ENCODE measurements at places on chromosomes 6 and 20.

- DNase-seq = no peak
Measured at GRCh38 chr6:9482030-9482738, 932.7 kb downstream of the TFAP2A start.

DNA sequence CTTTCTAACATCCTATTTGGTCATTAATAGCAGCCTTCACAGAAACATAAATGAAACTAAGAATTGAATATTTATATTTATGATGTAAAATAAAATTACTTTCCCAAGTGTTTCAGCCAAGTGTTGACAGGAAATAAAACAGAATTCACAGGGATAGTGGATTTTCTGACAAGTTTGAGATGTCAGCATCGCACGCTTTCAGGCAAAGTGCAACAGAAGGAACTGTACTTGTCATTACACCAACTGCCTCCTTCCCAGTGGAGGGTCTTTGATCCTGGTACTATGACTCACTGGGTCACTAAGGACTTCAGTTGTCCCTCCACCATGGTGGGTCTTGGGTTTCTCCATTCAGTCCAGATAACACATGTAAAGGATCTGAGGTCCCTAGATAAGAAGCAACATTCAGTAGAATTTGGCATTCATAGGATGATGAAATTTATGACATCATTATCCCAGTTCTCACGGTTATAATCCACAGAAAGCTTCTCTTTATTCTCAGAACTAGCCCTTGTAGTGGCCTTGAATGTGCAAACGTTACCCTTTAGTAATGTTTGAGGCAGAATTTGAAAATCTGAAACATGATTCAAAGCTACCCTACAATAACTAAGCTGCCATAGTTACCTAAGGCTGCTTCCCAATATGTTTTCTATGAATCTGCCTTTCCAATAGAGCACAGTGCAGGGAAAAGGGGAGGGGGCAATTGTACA is 3.8 kb upstream of the TNFAIP3 start:
- no peak for DNase-seq

DNA sequence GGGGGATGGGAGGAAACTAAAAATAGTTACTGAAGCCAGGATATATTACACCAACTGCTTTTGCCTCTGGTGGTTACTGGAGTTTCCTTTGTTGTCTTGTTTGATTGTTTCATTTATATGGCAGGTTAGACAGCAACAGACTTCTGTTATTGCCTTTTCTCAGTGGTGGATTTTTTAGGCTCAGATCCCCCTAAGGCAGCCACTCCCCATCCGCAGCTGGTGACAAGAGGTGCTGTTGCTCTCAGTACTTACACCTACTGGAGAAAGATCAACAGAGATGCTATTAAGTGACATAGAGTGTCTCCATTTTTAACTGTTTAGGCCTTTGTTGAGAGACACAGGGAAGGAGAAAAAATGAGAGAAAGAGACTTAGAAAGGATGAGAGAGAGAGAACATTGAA is 552.1 kb downstream of the PKHD1 start:
- no peak for DNase-seq

DNA sequence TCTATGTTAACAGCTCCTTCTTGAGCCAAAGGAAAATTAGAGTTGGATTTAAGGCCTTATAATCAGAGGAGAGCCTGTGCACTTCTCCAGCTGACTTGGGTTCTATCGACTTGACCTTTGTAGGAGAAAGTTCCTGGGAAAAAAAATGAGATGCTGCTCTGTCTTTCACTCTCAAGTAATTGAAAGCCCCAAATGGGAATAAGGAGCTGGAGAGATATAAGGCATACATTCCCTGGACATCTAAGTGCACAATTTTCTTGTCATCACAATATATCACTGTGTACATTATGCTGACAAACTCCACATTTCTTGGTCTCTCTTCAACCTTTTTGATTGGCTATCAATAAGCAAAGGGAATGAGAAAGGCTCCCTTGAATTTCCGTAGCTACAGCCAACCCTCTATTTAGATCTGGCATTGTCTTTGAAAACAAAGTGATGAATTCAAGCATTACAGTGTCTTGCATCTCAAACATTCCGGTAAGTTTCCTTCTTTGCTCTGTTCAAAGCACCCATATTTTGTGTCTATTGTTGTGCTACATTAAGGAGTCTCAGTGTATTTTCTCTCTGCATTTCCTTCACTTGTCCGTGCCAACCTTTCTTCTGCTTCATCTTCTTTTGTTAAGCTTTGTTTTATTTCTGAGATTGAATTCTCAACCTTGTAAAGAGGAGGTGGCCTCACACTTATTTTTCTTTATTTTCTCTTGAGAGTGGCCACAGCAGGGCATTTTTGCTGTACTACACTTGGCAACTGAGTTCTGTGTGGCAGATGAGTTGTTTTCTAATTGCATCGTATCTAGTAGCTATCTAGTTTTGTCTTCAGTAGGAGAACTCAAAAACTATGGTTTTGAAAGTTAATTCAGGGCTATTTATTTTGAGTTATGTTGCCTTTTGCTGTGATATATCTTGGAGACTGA is 450.3 kb upstream of the MAN1A1 start:
- DNase-seq = no peak

- no peak for DNase-seq
Measured at GRCh38 chr6:35586542-35586941, 73.8 kb upstream of the TULP1 start.

DNA sequence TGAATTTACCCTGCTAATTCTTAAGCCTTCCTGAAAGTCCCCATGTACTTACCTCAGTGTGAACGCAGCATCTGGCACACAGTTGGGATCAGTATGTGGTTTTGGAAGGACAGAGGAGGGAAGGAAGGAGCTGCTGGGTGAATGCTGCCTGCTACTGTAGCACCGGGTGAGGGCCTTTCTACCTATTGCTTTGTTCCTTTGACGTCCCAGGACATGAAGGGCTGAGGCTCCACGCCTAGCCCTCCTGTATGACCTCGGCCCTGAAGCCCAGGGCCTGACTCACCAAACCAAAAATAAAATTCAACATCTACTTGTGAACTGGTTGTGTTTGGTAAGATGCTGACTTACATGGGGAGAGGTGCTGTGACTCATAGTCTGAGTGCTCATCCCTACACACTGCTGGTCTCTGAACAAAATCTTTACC is 51.1 kb downstream of the ARID1B start:
- no peak for DNase-seq

- DNase-seq = no peak
Measured at GRCh38 chr6:140252099-140252498, 877.7 kb upstream of the CITED2 start.

DNA sequence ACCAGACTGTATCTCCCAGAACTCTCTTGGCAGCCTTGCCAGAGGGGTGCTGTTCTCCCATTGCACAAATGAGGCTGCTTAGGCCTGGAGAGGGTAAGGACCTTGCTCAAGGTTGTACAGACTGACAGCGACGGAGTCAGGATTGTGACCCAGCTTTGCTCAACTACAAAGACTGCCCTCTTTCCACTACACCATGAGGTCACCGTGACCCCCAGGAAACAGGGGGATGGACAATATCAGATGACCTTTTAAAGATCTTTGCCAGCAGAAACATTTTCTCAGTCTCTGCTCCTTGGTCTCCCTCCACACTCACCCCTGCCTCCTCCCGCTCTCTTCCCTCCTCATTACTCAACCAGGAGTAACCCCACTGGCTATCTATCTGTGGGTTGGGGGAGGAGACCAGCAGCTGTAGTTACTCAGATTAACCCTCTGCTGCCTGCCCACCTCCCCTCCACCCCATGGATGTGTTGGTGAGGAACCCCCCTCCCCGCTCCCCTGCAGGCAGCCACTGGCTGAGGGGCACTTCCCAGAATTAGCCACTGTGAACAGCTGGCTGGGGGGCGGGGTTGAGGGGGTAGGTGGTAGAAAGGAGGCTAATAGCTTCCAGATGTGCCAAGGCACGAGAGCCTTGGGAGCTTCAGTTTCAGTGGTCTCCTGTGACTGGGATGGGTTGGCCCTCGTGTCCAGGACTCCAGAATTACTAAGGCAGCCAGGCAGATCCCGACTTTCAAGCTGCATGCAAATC is 26.9 kb upstream of the MRPS18A start:
- DNase-seq = no peak

GRCh38 chr20:59351157-59352040 is 51.0 kb downstream of the EDN3 start:
- DNase-seq = no peak

DNA sequence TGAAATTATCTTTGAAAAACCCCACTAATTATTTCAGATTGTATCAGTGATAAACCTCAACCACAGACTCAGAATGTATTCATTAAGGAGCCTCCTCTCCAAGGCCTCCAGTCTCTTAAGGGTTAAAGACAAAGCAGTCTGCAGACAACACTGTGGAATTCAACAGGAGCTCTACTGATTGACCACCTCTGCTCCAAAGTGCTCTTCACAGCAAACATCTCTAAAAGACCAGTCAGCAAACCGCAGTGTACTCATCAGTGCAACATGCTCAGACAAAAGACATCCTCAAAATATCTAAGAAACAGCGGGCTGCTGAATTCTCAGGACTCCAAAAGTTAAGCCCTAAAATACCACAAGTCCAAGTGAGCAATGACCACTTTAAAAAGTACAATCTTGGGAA is 42.0 kb downstream of the UQCC1 start:
- DNase-seq = no peak

DNA sequence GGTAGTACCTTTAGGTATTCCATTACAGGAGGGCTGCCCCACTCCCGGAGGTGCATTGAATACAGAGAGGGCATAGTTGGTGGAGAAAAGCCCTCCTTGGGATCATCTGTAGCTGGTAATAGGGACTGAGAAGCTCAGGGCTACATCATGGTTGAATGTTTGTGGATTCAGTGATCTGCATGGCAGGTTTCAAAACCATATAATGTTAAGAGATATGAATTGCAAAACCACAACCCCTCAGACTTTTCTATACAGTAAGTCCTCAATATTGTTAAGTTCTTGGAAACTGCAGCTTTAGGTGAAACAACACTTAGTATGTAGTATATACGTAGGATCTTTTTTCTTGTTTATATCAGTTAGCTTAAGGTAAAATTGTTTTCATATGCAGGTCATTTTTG is 11.3 kb downstream of the TULP4 start:
- no peak for DNase-seq

DNA sequence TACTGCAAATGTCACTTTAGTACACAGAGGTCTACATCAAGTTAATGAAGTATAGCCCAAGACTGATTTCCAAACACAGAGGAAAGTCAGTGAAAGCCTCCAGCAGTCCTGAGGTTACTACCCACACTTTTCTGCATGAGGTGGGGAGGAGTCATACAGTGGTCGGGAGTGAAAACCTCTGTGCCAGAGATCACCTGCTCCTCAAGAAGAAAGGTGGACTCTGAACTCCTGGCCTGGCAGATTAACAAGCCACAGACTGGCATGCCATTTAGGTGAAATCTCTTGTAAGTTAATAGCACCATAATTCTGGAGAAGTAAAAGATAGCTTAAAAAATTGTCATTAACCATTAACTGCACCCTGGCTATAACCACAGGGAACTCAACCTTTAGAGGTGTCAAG is 125.0 kb upstream of the LAMP5 start:
- DNase-seq = no peak

DNA sequence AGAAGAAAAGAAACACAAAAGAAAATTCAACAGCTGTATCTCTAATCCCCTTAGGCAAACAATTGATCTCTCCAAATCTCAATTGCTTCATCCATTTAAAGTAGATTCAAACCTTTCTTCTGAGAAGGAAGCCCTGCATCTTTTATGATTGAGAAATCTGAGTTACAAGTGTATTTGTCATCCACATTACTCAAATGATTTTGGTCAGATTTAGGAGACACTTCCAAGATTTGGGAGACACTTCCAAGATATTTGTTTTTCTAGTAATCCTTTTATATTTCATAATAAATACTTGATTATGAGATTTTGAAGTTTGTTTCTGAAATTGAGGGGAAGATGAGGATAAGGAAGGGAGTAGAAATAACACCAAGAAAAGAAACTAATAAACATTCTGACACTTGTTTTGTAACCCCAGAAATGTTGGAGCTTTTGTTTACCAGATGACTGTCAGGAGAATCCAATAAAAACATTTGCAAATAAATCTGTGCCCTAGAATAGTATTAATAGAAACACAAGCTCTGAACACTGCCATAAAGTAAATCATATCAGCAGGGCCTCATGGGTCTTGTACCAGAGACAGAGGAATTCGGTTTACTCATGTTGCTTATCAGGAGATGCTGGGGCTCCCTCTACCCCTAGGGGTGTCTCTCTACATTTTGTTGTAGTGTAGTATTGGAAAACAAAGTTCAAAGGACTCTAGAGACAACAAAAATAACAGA is 314.3 kb upstream of the NT5E start:
- DNase-seq = no peak

- no peak for DNase-seq
Measured at GRCh38 chr20:20562507-20562906, 149.9 kb downstream of the RALGAPA2 start.

GRCh38 chr6:54097753-54098152 is 13.5 kb upstream of the MLIP start:
- no peak for DNase-seq

DNA sequence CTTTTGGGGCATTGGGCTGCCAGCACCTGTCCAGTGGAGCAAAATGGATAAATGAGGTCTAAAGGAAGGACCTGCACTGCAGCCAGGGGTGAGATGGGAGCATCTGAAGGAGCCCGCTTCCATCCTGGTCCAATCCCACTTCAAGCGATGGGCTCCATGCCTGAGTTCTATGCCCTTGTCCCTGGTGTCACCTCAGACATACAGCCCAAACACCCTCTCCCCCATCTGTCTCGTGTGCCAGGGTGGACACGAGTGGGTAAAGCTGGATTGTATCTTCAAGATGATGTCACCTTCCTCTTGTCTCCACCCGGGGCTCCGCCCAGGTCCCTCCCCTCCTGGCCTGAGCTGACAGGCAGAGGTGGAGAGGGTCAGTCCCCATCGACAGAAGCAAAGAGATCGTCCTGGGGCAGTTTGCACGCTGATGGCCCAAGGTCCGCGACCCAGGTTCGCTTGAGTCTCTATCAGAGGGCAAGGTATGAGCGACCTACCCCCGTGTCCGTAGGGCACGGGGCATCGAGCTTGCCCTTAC is 544 bp downstream of the SMIM29 start:
- no peak for DNase-seq

DNA sequence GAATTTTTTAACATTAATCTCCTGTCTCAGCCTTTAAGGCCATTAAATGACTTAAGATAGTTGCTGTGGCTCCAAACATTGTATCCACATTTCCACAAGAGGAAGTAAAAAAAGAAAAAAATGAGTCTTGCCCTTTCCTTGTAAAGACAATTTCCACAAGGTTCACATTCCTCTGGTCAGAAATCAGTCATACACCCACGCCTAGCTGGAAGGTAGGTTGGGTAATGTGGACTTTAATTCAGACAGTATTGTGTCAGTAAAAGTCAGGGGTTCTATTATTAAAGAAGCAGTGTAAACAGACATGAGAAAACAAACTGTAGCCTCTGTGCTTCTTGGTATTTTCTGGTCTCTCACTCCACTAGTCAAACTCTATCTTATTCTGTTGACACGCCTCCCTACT is 682.0 kb downstream of the GRIK2 start:
- DNase-seq = no peak

GRCh38 chr6:148332088-148332487 is 10.6 kb upstream of the SASH1 start:
- DNase-seq = no peak

DNA sequence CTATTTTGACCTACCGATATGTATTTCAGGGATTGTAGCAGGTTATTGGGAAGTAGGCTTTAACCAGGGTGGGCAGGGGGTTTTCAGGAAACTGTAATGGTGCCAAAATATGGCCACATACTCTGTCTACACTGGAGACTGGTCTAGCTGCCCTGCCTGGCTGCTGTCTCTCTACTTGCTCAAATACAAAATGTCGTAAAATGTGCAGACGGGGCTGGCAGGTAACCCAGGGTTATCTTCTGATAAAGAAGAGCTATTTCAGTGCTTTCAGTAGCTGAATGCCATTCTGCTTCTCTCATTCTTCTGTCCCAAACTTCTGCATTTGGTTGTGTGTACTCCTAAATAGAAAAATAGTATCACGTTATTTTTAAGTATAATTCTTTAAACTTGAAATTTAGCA is 616.2 kb downstream of the EPM2A start:
- no peak for DNase-seq
